ENCODE measurements at places on chromosomes 2 and 18.

DNA sequence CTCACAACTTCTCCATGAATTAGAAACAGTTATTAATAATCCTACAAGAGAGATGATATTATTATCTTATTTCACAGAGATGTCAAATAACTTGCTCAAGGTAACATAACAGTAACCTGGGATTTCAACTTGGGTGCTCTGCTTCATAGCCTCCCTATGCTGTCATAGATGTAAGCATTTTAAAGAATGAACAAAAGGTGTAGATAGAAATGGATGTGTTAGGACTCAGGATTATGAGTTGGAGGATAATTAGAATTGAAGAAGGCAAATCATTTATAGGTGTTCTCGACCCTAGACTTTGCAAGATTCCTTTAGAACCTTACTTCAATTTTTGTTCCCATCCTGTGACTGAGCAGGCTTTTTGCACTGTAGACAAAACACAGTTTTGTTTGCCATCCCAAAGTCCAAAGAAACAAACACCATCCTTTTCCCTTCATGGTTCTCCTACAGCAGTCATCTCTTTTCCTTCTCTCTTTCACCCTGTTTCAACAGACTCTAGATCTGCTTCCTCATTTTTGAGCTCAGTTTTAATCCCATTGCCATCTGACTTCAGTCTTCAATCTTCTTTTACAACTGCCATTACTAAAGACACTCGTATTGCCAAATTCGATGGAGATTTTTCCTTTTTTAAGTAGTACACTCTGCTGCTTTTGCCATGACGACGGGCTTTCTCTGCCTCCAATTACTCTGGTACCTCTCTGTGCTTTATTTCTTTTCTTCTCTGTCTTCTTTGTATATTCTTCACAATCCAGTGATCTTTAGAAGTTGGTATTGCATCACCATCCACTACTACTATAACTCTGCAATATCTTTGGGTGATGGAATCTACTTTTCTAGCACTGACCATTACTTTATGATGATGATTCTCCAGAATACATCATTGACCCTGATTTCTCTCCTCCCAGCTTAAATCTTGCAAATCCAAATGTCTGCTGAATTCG is 4.5 kb downstream of the HNMT start:
- DNase-seq: no peak

DNA sequence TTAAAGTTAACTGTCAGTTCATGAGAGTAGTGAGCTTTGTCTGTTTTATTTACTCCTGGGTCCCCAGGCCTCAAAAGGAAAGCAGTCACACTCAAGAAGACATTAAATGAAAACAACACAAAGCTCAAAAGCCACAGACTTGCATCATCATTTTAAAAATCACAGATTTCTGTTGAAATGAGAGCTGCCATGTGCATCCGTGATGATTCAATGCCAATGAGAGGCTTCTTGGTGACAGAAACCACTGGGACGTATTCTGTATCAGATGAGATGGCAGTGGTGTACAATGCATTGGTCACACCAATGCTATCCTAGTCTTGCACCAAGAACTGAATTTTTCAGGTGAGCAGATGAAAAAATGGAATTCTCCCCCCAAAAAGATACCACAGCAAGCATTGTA is 204.8 kb downstream of the ANAPC1 start:
- DNase-seq: no peak

- no peak for DNase-seq
Observed at GRCh38 chr18:45590036-45590886, 25.0 kb upstream of the SLC14A2 start.

GRCh38 chr18:60656553-60656952 is 284.0 kb upstream of the MC4R start:
- DNase-seq: no peak

GRCh38 chr2:158743466-158743865 is 51.7 kb upstream of the DAPL1 start:
- DNase-seq: no peak

- DNase-seq: no peak
Observed at GRCh38 chr2:227592694-227593387, 5.9 kb upstream of the SCYGR2 start.

DNA sequence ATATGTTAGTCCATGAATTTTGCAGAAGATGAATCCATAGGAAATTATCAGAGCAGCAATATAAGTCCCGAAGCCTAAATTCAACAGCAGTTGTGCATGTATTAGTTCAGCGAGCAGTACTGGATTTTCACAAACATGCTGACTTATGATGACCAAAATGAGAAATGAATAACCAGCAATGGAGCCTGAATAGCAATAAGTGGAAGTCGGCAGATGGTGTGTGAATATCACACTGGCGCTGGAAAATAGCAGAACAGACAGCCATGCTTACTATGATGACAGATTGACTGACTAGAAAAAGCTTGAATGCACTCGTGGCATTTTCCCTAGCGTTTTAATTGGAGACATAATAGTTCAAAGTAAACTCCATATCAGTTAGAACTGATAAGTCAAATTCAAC is 1114.5 kb downstream of the DSC3 start:
- no peak for DNase-seq

GRCh38 chr2:42223067-42223854 is 54.1 kb downstream of the EML4 start:
- no peak for DNase-seq

DNA sequence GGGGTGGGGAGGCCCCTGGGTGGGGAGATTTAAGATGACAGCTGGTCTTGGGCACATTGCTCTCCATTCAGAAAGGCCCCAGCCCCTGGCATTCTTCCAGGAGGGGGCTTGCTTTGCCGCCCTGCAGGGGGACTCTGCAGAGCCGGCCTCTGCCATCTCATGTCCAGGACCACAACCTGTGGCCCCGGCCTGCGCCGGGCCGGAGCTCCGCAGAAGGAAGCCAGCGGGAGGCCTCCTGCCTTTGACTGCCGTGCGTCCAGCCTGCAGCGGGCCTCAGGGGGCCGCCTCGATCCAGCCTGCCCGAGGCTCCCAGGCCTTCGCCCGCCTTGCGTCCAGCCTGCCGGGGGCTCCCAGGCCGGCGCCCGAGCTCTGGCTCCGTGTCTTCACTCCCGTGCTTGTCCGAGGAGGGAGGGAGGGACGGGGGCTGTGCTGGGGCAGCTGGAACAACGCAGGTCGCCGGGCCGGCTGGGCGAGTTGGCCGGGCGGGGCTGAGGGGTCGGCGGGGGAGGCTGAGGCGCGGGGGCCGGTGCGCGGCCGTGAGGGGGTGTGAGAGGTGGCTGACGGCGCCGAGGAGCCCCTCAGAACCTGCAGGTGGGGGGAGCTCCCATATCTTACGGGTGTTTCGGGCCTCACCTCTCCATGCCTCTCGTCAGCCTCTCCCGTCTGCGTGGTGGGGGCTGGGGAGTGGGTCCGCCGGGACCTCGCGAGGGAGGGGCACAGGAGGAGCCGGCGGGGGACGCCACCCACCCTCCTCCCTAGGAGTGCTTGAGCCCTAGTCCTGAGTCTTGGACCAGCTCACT is 20.4 kb downstream of the GPC1 start:
- no peak for DNase-seq

GRCh38 chr2:42659609-42660008 is 91.2 kb downstream of the MTA3 start:
- DNase-seq: no peak

GRCh38 chr2:1881998-1882397 is 137.7 kb upstream of the PXDN start:
- no peak for DNase-seq

DNA sequence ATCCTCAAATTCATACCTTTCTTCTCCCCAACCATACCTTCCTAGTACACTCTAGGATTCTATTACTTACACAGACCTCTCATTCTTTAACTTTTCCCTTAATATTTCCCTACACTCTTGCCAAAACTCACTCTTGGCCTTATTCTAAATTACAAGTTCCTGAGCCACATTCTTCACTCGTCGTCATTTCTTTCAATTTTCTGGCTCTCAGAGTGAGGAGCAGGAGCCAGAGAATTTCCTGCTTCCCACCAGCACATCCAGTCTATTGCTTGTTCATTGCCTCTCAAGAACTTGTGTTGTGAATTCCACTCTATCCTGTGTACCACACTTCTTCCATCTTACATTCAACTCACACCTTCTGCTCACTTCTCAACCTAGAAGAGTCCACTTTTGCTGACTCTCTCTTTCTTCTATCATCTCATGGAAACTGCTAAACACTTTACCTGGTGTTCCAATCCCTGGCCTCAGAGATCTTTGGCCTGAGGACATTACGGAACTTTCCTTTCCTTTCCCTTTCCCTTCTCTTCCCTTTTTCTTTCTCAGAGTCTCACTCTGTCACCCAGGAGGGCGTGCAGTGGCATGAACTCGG is 171.6 kb downstream of the PLCL1 start:
- no peak for DNase-seq

DNA sequence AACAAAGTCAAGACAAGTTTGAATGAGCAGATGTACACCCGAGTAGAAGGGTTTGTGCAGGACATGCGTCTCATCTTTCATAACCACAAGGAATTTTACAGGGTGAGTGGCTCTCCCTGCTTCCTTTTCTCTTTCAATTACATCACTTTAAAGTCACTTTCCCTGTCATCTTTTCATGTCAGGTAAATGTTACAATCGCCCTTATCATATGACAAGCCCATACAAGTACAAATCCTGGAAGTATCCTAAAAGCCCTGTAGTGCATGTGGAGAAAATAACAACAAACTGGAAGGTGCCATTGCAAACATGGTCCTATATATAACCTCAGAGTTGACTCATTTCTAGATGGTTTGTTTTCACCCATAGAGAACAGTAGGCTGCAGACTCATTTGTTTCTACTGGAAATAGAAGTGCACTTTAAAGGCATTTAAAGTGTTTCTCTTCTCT is 126.0 kb downstream of the SP100 start:
- DNase-seq: no peak

DNA sequence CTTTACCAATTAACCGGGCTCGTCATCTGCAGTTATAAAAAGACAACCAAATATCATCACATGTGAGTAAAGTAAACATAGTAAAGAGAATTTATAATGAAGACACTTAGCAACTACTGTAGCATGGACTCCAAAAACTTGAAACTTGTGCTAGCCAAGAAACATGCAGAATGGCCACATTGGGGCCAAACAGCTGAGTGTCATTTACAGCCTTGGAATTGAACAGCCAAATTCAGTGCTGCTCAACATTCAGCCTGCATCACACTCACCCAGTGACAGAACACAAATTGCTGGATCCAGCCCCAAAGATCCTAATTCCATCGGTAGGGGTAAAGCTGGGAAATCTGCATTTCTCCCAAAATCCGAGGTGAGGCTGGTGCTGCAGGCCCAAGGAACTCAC is 224.8 kb upstream of the GYPC start:
- DNase-seq: no peak

Data from neural crest cell (in vitro differentiated cells).